Ecto neural progenitor cell (in vitro differentiated cells): ENCODE measurements at places on chromosomes 2 and 18.

- DNase-seq = peak; percentile 19
Measured at GRCh38 chr2:128754246-128754724, 435.6 kb upstream of the HS6ST1 start.

DNA sequence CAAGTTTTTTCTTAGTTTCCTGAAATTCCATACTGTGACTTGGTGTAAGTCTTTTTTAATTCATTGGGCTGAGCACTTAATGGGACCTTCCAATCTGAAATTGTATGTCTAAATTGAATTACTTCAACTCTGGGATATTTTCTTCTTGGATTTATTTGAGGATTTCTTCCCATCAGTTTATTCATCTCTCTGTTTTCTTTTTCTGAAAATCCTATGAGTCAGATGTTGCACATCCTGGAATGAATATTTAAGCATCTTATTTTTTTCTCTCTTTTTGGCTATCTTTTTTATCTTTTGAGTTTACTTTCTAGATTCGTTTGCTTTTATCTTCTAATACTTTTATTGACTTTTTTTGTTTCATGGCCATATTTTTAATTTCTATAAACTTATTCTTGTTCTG, 55.4 kb upstream of the ACYP2 start:
- no peak for DNase-seq

GRCh38 chr2:33177627-33178026, 230.9 kb downstream of the LTBP1 start:
- DNase-seq = no peak

DNA sequence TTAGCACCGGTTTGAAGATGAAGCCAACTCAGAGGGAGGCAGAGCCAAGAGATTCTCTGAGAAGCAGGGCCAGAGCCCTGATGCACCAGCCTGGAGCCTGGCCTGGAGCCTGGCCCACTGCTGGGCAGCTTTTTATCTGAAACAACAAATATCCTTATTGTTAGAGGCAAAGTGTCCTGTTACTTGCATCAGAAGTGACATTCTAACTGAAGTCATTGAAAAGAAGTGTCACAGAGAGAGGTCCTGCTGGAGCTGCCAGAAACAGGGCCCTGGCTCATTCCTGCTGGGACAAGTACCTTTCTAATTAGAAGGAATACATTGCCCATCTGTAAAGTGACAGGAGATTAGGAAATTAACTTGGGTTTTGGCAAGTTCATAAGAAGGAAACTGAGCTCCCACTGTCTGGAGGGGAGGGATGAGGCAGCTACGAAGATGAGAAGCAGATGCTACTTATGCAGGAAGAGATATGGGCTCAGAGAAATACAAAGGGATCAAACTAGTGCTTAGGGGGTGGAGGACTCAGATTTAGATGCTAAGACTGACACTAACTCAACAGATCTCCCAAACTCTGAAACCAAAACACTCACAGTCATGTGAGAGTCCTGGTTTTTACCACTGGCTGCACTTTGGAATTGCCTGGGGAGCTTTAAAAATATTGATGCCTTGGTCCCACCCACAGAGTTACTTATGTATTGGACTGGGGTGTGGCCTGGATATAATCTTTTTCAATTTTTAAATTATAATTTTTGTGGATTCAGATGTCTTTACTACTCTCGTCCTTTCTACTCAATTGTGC, 11.0 kb upstream of the HK2 start:
- no peak for DNase-seq

GRCh38 chr2:23537991-23538390, 153.0 kb downstream of the KLHL29 start:
- no peak for DNase-seq

GRCh38 chr2:9548506-9548905, 7.1 kb downstream of the ADAM17 start:
- no peak for DNase-seq

DNA sequence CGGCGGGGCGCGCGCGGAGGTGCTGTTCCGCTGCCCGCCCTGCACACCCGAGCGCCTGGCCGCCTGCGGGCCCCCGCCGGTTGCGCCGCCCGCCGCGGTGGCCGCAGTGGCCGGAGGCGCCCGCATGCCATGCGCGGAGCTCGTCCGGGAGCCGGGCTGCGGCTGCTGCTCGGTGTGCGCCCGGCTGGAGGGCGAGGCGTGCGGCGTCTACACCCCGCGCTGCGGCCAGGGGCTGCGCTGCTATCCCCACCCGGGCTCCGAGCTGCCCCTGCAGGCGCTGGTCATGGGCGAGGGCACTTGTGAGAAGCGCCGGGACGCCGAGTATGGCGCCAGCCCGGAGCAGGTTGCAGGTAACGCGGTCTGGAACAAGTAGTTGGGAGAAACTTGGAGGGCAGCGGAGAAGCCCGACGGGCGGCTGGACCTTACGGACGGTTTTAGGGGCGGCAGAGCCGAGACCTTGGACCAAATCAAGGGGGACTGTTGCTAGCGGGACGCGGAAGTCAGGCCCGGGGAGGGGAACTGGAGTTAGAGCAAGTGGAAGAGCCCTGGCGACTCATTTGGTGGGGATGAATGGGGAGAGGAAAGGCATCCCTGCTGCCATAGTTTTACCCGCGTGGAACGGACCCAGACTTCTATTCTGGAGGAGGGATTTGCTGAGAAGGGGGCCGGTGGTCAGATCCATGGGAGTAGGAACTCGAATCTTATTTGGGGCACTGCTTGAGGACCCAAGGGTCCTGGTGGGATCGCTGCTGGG, 573 bp downstream of the IGFBP2 start:
- DNase-seq = peak; percentile 62

GRCh38 chr2:152247337-152247695, 71.8 kb upstream of the STAM2 start:
- DNase-seq = no peak

- no peak for DNase-seq
Measured at GRCh38 chr2:233369897-233370685, 15.8 kb downstream of the DGKD start.

GRCh38 chr2:65885266-65885665, 452.9 kb upstream of the SPRED2 start:
- no peak for DNase-seq

- peak; percentile 79 for DNase-seq
Measured at GRCh38 chr2:3423492-3424170, 44.1 kb downstream of the TRAPPC12 start.

DNA sequence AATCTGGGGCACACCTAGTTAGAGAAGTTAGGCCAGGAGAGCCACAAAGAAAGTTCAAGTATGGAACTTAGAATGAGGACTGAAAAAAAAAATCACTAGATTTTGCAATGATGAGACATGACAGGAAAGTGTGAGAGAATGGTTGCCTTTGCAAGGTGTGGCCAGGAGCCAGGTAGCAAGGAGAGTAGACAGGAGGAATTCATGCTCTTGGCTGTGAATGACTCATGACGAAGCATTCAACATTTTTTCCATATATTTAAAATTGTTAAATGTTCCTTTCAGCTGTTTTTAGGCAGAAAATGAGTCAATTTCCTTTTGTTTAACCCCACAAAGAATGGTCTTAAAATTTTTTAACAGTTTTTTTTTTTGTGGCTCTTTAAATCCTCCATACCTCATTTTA, 636.9 kb downstream of the PLCL1 start:
- no peak for DNase-seq

GRCh38 chr2:9385841-9386240, 37.5 kb downstream of the ITGB1BP1 start:
- no peak for DNase-seq

GRCh38 chr2:86229221-86229620, 30.0 kb downstream of the MRPL35 start:
- no peak for DNase-seq

DNA sequence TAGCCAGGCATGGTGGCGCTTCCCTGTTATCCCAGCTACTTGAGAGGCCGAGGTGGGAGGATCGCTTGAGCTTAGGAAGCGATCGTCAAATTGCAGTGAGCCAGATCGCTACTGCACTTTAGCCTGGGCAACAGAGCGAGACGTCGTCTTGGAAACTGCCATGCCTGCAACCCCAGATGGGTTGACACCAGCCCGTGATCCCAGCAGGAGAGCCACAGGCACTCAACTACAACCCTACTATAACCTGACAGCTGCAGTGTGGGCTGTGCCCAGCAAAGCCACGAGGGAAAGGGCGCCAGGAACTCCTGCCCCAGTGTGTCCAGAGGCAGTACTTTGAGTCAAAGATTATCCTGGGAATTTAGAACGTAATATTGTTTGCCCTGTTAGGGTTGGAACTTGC, 85.6 kb downstream of the SS18 start:
- no peak for DNase-seq

GRCh38 chr18:6096730-6097129, 201.4 kb upstream of the TMEM200C start:
- no peak for DNase-seq

DNA sequence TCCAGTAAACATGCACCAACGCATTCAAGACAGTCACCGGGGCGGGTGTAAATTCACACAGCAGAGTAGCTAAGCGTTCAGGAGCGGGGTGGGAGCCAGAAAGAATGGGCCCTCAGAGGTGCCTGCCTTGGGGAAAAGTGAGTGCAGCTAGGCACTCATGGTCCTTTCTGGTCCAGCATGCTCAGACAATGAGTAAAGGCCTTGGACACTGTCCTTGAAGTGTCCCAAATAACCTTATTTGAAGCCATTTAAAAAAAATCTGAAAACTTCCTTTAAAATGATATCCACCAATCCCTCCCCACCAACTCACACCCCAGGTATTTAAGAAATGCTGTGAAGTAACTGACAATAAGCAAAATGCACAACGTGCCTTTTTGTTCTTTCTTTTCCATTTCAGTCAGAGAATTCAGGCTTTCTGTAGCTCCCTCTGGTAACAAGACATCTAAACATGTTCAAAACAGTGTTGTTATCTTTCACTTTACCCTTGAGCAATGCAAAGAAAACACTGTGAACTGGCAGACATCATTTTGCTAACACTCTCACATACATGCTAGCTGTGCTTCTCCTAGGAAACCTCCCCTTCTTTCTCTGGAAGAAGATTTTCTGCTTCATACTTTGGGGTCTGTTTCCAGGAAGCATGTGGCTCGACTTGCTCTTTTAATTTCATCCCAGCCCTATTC, 445.1 kb upstream of the SPRED2 start:
- no peak for DNase-seq

GRCh38 chr18:45227001-45227742, 388.1 kb upstream of the SLC14A2 start:
- no peak for DNase-seq

GRCh38 chr18:24923138-24923537, 428.8 kb downstream of the ZNF521 start:
- DNase-seq = no peak

- no peak for DNase-seq
Measured at GRCh38 chr18:71370671-71371445, 1082.0 kb downstream of the SOCS6 start.

DNA sequence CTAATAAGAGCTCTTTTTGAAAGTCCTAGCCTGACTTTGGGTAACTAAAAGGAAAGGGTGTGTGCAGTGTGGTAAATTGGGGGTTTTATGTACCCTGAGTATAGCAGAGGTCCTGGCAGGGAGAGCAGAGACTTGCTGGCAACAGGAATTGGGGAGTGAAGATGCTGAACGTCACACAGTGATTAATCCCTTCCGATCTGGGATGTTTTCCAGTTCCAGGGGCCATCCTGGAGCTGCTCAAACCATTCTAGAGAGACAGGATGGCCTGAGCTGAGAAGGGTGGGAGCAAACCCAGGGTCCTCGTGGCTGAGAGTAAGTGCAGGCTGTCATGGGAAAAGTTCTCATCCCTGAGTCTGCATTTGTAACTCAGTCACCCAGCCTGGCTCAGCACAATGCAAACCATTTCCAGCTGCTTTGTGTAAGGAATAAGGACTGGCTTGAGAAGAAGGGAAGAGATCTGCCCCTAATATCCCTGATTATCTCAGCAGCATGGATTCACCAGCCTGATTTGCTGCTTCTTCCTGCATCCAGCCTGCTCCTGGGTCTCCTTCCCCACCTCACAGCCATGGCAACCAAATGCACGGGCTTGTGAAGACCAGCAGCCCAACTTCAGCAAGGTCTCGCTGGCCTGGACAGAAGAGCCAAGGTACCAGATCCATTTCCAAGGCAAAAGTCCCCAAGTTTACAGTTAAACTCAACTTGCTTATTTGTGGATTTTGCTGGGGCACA, 47.1 kb upstream of the CELF4 start:
- DNase-seq = no peak

GRCh38 chr2:240239325-240239724, 98.9 kb upstream of the OTOS start:
- no peak for DNase-seq

DNA sequence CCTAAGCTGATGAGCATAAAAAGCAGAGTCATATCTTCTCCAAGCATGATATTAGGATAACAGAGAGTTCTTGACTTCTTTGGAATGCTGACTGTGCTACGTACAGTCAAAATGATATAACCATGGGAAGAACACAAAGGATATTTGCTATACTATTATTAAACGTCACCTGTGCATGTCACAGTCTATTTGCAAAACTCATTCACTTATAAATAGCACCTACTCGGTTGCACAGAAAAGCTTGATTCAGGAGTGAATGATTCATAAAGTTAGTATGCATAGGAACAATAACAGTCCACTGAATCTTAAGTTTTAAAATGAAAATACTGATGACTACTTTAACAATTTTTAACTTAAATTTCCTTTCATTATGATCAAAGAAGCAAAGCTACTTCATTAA, 83.3 kb downstream of the SP3 start:
- DNase-seq = no peak

DNA sequence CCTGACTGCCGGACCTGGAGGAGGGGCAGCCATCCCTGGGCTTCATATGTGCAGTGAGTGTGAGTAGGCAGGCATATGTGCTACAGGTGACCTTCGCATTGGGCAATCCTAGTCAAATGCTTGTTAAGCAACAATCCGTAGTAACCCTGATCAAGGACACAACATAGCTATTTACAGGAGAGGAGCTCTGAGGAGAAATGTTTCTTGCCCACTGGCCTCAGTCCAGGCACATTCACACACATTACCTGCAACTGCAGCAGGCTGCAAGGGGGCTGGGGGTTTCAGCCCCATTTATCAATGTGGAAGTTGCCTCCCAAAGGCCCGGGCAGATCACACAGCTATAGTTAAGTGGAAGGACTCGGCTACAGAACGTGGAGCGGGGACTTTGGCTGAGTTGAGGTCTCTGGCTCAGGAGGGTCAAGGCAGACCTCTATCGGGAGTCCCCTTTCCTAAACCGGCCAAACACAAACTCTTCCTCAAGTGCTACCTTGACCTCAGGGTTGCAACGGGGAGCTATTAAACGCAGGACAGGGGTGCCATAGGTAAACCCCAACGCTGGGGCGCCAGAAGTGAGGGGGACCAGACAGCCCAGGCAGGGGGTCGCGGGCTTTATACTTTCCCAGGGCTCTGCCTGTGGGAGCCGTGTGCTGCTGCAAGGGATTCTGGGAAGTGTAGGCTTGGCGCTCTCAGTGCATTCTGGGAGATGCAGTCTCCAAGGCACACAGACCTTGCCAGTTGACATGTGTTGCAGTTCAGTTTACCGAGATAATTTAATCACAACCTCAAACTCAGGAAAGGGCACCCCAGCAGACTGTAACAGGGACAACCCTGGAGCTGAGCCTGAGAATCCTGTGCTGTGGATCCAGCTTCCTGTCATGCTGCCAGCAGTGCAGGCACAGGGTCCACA, 9.4 kb downstream of the KHK start:
- peak; percentile 76 for DNase-seq

GRCh38 chr2:201809633-201810032, 3.3 kb downstream of the CDK15 start:
- no peak for DNase-seq

GRCh38 chr2:145137901-145138300, 618.0 kb upstream of the ZEB2 start:
- no peak for DNase-seq

GRCh38 chr18:77025831-77026363, 106.7 kb downstream of the MBP start:
- no peak for DNase-seq

- no peak for DNase-seq
Measured at GRCh38 chr2:42071791-42072190, 24.0 kb downstream of the PKDCC start.
